Neuronal stem cell (in vitro differentiated cells): ENCODE measurements at places on chromosomes 2 and 18.

GRCh38 chr2:105867587-105867986 is 122.9 kb downstream of the NCK2 start:
- DNase-seq: no peak
- peaks cover 2% of the 10 kb centered on the region for H3K36me3 ChIP-seq
- H3K4me1 ChIP-seq: peaks cover 12% of the 10 kb centered on the region
- H3K27ac ChIP-seq: no peak overlapping the region
- no peaks in the 10 kb centered on the region for H3K27me3 ChIP-seq

- no peak overlapping the region for H3K27ac ChIP-seq
- no peaks in the 10 kb centered on the region for H3K4me1 ChIP-seq
- no peak overlapping the region for H3K4me3 ChIP-seq
- H3K27me3 ChIP-seq: no peaks in the 10 kb centered on the region
- no peaks in the 10 kb centered on the region for H3K36me3 ChIP-seq
Measured at GRCh38 chr2:108418416-108418815, 30.6 kb upstream of the GCC2 start.

DNA sequence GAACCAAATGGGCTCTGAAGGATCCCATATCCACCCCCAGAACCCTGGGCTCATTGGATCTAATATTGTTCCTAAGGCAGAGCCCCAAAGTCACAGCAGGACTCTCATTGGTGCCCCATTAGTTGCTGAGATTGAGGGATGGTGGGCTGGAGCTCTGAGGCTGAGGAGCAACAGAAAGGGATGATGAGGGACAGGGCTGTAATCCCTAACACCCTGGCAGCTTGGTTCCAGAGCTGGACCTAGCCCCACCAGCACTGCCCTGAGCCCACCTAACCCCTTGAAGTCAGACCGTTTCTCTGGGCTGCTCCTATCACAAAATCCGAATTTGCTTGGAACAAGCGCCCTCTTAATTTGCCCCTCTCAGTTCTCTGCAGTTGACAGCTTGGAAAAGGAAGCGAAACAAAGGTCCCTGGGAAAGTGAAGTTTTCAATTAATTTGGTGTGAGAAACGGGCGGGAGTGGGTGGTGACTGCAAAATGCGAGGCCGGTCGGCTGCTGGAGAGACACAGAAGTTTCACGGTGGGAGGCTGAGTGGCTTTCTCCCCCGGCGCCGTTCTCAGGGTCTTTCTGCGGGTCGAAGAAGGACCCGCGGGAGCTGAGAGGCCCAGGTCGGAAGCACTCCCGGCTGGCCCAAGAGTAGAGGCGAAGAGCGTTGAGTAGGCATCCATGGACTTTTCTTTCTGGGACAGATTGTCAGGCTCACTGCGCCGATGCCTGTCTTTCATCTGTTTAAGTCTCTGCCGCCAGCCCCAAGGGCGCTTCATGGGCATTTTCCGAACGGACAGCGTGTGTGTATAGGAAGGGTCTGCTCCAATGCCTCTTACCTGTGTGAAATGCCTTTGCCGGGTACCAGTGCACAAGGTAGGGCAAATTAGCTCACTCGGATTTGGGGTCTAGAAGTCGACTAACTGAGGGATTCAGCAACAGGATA is 927 bp upstream of the HOXD13 start:
- DNase-seq: no peak
- H3K4me3 ChIP-seq: no peak overlapping the region
- peaks cover 2% of the 10 kb centered on the region for H3K4me1 ChIP-seq

DNA sequence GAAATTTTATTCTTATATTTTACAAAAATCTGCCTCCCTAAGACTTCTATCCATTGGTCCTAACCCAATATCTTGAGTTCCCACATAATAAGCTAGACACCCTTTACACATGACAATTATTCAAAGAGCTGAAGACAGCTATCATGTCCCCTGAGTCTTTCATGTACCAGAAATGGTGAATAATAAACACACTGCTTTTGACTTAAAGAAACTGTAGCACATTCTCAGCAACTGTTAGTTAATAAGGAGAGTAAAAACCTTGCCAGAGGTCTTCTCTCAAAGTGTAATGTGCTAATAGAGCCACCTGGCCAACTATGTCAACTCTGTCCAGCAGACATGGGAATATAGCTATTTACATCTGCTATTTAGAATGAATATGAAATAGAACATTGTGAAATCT is 109.7 kb upstream of the ARL5A start:
- H3K27ac ChIP-seq: no peak overlapping the region
- no peak for DNase-seq
- no peaks in the 10 kb centered on the region for H3K36me3 ChIP-seq
- no peaks in the 10 kb centered on the region for H3K27me3 ChIP-seq
- no peaks in the 10 kb centered on the region for H3K4me1 ChIP-seq

DNA sequence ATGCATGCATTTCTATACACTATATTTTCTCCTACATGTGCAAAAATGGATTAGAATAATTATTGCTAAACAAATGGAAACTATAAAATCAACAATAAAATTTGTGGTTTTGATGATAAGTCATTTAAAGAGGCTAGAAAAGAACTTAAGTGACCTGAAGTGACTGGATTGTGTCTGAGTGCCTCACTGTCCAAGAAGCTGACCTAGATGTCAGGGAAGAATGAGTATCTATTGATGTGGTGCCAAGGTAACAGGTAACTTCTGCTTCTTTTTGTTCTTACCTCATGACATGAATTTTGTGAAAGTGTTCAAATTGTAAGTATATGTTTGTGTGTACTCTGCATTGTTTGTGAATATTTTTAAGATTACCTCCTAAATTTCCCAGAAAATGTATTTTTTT is 1623.9 kb upstream of the ACVR2A start:
- H3K4me1 ChIP-seq: no peaks in the 10 kb centered on the region
- no peaks in the 10 kb centered on the region for H3K27me3 ChIP-seq
- H3K27ac ChIP-seq: no peak overlapping the region
- no peak for DNase-seq
- H3K36me3 ChIP-seq: no peaks in the 10 kb centered on the region

DNA sequence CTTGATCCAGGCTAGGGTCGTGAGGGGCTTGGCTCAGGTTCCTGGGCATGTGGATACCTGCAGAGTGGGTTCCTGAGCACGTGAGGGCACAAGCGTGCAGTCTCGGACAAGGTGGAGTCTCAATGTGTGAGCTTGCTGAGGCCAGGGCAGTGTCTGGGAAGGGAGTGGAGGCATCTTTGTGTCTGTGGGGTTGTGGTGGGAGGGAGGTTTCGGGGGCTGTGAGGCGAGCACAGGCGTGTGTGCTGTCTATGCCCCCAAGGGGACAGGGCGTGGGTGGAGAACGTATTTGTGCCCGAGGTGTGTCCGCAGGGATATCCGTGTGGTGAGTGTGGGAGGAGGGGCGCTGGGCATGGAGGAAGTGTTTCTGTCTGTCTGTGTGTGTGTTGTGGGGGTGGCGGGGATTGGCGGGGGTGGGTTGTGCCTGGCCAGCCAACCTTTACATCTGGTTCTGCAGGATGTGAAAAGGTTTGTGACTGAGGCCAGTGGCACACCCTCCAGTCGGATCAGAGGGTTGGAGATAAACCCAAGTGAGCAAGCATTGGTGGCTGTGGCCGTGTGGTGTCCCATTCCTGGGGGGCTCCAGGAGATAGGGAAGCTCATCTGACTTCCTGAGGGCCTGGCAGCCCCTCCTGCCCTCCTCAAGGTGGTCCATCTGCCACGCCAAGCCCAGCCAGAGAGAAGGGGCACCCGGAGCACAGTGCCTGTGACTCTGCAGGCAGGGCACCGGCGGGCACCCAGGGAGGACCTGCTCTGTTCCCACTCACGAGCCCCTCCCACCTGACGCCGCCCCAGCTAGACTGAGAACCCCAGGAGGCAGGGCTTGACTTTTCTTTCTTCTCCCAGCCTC is 57.1 kb downstream of the ZFP36L2 start:
- no peak overlapping the region for H3K27ac ChIP-seq
- peaks cover 15% of the 10 kb centered on the region for H3K4me1 ChIP-seq
- no peaks in the 10 kb centered on the region for H3K27me3 ChIP-seq
- no peak for DNase-seq
- no peaks in the 10 kb centered on the region for H3K36me3 ChIP-seq

- no peak overlapping the region for H3K4me3 ChIP-seq
- H3K4me1 ChIP-seq: peaks cover 9% of the 10 kb centered on the region
- H3K27me3 ChIP-seq: no peaks in the 10 kb centered on the region
- H3K27ac ChIP-seq: no peak overlapping the region
Measured at GRCh38 chr2:42167458-42167857, 1.7 kb upstream of the EML4 start.

DNA sequence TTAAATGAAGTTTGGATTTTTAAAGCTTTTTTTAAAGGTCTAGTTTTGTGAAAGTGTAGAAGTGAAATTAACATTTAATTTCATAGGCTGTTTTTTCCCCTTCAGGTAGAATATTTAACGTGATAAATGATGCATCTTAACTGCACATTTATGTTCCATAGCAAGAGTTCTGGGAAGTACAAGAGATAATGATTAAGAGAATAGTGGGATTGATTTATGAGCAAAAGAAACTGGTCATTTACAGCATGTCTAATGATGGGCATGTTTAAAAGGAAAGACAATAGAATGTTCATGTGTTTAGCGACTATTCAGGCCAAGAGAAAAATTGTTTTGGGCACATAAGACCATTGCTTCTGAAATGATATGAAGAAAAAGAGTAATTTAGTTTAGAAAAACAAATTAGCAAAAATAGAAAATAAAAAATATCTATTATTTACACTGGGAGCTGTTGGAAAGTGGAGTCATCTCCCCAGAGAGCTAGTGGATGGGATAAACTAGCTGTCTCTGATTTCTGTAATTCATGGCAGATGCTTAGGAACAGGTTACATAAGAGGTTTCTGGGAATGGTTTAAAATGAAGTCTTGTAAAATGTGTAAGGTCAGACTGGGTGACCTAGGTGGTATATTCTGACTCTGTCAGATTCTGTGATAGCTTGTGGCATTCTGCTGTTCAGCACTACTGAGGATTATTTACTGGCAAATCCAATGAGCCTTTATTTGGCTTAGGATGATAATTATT is 60.7 kb downstream of the WDR7 start:
- H3K4me3 ChIP-seq: no peak overlapping the region
- no peaks in the 10 kb centered on the region for H3K27me3 ChIP-seq
- H3K36me3 ChIP-seq: no peaks in the 10 kb centered on the region
- no peak overlapping the region for H3K27ac ChIP-seq
- H3K4me1 ChIP-seq: no peaks in the 10 kb centered on the region

- peak overlapping the region; percentile 19 for H3K27ac ChIP-seq
- no peaks in the 10 kb centered on the region for H3K27me3 ChIP-seq
- peaks cover 10% of the 10 kb centered on the region for H3K4me1 ChIP-seq
- DNase-seq: no peak
- no peaks in the 10 kb centered on the region for H3K36me3 ChIP-seq
Measured at GRCh38 chr2:238868616-238869292, 20.9 kb downstream of the TWIST2 start.

- peak overlapping the region; percentile 73 for H3K4me3 ChIP-seq
- H3K27me3 ChIP-seq: peaks cover 37% of the 10 kb centered on the region
Measured at GRCh38 chr2:26692897-26693849, 651 bp downstream of the KCNK3 start.

DNA sequence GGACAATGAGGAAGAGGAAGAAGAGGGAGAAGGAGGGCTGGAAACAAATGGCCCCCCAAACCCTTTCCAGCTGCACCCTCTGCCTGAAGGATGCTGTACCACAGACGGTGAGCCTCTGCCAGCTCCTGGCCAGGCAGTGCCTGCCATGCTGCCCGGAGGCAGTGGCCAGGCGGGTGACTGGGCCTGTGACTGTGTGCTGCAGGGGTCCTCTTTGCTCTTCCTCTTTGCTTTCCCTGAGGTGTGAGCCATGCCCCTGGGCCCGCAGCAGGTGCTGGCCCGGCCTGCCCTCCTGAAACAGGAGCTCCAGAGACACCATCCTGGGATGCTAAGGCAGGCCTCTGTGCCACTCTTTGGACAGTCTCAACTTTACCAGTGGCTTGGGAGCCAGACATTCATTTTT is 28.6 kb downstream of the GREB1 start:
- H3K36me3 ChIP-seq: peaks cover 12% of the 10 kb centered on the region
- H3K4me1 ChIP-seq: peaks cover 20% of the 10 kb centered on the region
- no peaks in the 10 kb centered on the region for H3K27me3 ChIP-seq

DNA sequence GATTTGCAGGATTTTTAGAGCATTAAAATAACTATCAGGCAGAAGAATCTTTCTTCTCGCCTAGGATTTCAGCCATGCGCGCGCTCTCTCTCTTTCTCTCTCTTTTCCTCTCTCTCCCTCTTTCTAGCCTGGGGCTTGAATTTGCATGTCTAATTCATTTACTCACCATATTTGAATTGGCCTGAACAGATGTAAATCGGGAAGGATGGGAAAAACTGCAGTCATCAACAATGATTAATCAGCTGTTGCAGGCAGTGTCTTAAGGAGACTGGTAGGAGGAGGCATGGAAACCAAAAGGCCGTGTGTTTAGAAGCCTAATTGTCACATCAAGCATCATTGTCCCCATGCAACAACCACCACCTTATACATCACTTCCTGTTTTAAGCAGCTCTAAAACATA is 137.0 kb downstream of the MEIS1 start:
- no peak overlapping the region for H3K27ac ChIP-seq
- no peak for DNase-seq
- peaks cover 6% of the 10 kb centered on the region for H3K27me3 ChIP-seq
- H3K4me1 ChIP-seq: peaks cover 34% of the 10 kb centered on the region
- H3K36me3 ChIP-seq: peaks cover 40% of the 10 kb centered on the region

GRCh38 chr18:39841482-39842365 is 2113.3 kb upstream of the PIK3C3 start:
- no peaks in the 10 kb centered on the region for H3K27me3 ChIP-seq
- H3K4me3 ChIP-seq: peak overlapping the region; percentile 69
- DNase-seq: peak; percentile 71
- peaks cover 14% of the 10 kb centered on the region for H3K4me1 ChIP-seq

- no peak overlapping the region for H3K27ac ChIP-seq
- H3K27me3 ChIP-seq: peaks cover 2% of the 10 kb centered on the region
- peaks cover 19% of the 10 kb centered on the region for H3K4me1 ChIP-seq
- no peak for DNase-seq
- H3K36me3 ChIP-seq: no peaks in the 10 kb centered on the region
- no peak overlapping the region for H3K4me3 ChIP-seq
Measured at GRCh38 chr2:160402501-160402900, 91.1 kb downstream of the RBMS1 start.

DNA sequence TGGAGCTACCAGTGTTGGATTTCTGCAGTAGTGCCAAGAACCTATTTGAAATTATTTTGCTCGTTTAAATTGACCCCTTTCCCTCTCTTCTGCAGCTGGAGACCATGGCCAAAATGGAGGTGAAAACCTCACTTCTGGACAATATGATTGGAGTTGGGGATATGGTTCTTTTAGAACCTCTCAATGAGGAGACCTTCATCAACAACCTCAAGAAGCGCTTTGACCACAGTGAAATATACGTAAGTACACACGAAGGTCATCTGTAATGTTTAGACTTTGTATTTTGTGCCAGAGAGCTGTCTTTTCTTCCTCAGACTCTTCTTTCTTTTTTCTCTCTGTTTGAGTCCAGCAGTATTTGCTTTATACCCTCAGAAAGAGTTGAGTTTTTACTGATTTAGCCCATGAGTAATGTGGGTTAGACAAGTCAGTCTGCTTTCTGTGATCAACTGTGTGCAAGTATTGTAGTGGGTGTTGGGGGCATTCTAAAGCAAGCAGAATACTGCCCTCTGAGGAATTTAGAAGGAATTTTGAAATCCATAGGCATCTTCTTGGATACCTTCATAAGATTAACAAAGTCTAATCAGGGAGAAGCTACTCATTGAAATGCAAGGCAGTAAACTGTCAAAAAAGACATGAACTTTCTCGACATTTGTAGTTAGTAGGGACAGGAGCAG is 31.7 kb downstream of the MYO1B start:
- no peak overlapping the region for H3K4me3 ChIP-seq
- H3K4me1 ChIP-seq: peaks cover 8% of the 10 kb centered on the region
- H3K27me3 ChIP-seq: no peaks in the 10 kb centered on the region
- peaks cover 2% of the 10 kb centered on the region for H3K36me3 ChIP-seq
